WTC11 (cell line): ENCODE measurements at places on chromosomes 3 and 15. TPM values are rescaled to one million over a fixed set of nuclear protein-coding genes. Genes with fewer than 3 reads are reported as not detected.

DNA sequence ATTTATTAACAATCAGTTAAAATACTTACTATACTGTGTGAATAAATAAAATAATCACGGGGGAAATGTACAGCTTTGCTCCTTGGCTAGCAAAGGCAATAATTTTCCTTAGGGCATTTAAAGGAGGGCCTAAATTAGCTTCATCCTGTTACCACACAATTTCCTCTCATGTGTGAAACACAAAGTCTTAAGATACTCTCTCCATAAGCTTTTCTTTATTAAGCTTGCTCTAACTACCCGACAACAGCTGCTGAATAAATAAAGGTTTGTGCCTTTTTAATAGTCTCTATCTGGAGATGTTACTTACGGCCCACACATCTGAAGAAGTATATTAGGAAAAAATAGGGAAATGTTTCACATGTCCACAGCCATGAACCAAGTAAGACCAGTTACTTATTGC is 29.7 kb downstream of the ZNF106 start:
- DNase-seq, result no peak

DNA sequence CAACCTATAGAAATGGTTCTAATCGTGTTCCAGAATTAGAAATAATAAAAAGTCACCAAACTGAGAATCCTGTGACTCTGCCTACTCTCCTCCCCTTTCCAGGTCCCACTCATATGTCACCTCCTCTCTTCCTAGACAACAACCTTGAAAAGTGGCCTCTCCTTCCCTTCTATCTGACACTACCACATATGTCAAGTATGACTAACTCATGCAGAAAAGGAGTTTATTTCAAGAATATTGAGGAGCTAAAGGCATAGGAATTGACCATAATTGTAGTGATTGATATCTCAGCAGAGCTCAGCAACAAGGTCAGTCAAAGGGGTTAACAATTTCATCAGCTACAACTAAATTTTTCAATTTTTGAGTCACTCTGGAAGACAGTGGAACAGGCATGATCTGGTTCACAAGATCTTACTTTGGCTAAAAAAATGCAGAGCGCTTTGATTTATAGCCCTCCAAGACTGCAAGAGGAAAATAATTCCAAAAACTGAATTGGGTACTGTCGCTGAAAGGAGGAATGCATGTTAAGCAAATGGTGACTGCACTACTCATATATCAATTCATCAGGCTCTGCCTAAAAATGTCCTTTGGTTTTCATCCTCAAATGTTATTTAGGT is 160.6 kb upstream of the ARHGEF26 start:
- no peak for DNase-seq

- no peak for DNase-seq
Observed at GRCh38 chr3:144569651-144570050, 598.0 kb downstream of the DIPK2A start.

DNA sequence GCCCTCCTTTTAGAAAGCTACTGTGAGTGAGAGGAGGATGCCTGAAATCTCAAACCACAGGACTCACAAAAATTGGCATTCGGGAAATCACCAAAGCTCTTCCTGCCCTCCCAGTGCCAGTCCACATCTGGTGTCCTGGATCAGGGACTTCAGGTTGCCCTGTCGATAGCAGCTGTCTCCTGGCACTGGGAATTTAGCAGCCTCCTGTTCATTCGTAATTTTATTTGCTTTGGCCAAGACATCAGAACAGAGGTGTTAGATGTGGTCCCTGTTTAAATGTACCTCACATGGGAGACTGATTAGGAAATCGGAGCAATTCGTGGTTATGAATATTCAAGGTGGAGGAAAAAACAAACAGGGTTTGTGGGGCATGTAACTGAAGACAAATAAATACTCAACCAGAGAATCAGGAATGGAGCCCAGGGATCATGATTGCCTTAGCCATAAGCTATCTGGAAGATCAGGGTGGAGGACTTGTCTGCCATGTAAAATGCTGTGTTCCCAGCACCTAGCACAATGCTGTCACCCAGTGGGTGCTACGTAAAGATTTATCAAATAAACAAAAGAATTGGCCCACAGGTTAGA is 265.2 kb upstream of the PROK2 start:
- no peak for DNase-seq

GRCh38 chr3:114439284-114439683 is 145.5 kb downstream of the TIGIT start:
- no peak for DNase-seq

- no peak for DNase-seq
Observed at GRCh38 chr3:194960446-194961032, 274.9 kb downstream of the FAM43A start.

DNA sequence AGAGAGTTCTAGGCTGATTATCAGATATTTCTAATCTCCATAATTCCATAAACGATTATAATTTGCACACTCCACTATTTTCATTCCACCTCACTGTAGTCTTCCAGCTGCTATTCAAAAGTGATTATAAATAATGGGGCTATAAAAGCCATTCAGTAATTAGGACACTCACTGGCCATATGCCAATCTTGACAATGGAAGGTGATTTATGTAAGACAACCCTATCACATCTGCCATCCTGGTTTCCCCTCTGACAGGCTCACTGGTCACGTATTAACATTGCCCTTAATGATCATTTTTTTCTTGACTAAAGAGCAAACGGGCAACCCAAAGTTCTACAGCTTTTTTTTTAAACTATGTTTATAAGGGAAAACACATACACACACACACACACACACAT is 402.4 kb downstream of the MAGI1 start:
- no peak for DNase-seq

DNA sequence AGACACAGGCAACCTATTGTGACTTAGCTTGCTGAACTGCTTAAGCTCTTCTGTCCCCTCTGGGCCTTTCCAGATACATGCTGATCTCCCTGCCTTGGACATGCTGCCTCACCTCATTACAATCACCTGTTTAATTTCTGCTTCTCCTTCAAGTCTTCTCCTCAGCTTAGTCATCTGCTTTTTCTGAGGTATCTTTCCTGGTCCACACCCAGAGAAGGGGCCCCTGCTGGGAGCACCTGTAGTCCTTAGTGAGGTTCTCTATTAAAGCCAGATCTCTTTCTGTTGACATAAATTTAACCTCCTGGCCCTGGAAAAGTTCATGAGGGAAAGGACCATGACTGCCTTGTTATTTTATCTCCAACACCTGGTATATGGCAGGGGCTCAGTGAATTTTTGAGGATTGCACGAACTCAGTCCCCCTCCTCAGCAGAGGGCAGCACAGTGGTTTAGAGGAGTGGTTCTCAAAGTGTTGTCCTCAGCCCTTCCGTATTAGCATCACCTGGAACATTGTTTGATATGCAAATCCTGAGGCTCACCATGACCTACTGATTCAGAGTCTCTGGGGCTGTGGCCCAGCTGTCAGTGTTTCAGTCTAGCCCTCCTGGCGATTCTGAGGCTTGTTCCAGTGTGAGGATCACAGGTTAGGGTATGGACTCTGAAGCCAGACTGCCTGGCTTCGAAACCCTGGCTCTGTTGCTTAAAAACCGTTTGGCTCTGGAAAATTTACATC is 12.7 kb downstream of the COL6A6 start:
- no peak for DNase-seq

DNA sequence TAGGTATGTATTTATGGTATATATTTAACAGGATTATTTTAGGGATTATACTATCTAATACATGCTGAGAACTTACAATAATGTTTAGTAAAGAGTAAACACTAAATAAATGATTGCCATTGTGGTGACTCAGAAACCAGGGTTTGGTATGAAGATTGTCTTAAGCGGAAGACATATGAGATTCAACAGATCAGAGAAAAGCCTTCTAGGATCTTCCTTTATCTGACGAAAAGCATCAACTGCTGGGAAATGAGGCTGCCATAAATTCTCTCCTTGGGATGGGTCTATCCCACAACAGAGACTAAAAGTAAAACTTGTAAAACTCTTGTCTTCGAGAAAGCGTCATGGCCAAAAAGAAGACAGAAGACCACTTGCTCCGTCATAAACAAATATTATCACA is 1352.2 kb upstream of the EPHA6 start:
- no peak for DNase-seq

DNA sequence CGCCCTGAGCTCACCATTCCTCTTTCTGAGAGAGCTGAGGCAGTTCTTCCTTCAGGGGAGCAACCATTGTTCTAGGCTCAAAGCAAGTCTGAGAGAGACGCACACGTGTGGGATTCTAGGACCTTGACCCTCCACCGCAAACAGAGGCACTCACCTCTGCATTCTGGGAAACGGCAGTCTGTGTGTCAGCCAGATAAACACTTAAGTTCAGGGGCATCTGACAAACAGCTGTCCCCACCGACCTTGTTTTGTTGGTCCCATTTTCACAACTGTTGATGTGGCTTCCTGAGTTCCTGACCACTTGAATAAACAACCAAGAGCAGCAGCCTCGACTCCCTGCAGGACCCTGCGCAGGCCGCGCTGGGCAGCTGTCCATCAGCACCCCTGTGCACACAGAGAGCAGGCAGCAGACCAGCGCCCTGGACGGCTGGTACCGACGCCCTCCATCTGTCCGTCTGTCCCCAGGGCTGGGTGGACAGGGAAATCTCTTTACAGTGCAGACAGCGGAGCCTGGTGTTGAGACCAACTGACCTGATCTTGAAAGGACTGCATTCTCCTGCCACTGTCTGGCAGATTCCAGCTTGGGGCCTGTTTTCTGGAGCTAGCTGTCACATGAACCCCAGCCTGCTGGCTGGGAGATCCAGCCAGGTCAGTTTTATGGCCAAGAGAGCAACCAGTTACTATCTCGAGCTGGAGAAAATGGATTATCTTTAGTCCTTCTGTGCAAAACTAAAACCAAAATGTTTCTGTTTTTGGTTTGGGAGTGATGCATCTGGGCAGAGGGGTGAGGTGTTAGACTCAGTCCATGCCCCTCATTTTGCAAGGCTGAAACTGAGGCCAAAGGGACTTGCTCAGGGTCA is 64.2 kb downstream of the FAM43A start:
- no peak for DNase-seq

DNA sequence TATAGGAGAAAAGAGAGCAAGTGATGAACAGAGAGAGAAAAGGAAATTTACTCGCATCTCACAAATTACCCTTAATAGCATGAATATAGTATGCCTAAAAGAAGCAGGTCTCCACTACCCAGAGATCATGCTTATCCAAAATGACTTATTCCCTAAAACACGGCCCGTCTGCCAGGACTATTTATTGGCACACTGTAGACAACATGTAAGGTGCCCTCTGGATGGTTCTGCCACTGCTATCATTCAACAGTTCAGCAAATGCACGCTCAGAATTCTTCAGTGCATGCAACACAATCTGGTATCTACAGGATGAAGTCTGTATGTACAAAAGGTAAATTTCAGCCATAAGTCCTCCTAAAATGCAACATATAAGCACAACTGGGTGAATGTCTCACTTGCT is 465.8 kb downstream of the SHQ1 start:
- no peak for DNase-seq

DNA sequence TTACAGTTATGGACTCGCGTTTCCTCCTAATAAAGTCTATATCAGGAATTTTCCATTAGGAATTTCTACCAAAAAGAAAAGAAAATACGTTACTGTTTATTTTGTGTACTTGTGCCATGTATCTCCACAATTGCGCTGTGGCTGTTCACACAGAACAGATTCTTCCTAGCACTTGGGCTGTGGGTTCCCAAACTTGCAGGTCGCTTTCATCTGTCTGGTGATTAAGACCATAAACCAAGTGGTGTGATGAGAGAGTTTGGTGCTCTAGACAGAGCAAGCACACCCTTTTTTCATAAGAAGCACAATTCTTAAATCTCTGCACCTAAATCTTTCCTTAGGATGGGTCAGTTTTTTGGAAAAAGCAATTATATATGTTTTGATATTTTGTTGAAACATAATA is 203.3 kb downstream of the TP63 start:
- DNase-seq, result no peak

DNA sequence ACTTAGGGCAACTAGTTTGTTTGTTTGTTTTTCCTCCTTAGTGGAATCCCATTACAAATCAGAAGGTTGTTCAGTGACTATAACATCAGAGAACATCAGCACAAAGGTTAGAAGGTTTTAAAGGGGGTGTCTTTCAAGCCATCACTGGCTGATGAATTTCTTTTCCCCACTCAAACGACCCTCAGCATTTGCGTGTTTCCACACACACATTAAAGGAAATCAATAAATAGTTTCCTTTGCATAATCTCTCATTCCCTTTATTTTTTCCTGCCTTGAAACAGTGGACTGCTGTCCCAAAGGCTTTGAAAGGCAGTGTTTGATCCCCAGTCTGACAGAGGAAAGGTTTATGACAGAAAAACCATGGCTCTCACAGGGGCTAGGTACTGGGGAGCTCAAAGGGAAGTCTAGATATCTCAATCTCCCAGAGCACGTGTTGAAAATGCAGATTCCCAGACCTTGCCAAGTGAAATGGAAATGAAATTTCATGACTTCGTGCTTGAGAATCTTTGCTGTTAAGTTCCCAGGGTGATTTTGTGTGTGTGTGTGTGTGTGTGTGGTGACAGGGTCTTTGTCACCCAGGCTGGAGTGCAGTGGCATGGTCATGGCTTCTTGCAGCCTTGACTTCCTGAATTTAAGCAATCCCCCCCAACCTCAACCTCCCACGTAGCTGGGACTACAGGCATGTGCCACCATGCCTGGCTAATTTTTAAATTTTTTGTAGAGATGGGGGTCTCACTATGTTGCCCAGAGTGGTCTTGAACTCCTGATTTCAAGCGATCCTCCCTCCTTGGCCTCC is 2.2 kb upstream of the INTS14 start:
- DNase-seq, result no peak

DNA sequence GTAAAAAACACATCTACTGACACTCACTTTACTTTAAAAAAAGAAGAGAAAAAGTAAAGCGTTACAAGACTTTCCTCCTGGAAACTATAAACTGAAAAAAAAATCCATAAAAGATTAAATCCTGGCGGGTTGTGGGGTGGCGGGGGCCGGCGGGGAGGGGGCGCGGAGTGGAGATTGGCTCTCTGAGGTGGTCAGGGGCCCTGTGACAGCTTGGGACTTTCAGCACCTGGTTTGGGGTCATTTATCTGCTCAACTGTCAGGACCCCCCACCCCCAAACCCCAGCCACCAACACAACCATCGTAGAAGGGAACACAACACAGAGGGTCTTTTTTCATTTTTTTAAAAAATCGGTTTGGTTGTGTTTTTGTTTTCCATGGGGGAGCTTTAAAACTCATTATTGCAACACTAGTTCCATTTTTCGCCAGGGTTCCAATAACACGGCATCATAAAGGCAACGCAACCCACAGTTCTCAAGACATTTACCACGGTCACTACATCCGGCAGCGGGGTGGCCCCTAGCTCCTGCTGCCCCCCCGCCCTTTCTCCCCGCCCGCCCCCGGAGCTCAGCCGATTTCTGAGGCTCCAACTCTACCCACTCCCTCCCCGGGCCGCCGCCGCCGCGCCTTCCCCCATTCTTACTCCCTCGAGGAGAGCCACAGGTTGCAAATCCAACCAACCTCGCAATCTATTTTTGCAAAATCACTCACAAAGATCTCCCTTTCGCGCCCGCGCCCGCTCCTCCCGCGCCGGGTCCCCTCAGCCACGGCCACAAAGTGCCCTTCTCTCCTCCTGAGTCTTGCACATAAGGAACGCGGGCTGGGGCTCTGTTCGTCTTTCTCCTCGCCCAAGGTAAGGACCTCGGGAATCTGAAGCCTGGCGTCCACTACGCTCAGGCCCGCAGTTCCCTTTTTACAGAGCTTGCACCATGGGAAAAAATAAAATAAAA is 1.8 kb downstream of the BCL6 start:
- DNase-seq, result no peak

Gene PAQR5
- 9.4 to 11.5 TPM (median 11.4 TPM) in 3 replicates for total RNA-seq

Gene AP2M1
- total RNA-seq, result 370 to 399 TPM (median 383 TPM) in 3 replicates

Gene ITIH4
- total RNA-seq, result 2.4 to 6.2 TPM (median 3.9 TPM) in 3 replicates

Gene MYH15
- total RNA-seq, result 0.09 to 0.16 TPM (median 0.14 TPM) in 3 replicates

Gene SGO1
- 31.5 to 34.3 TPM (median 32.2 TPM) in 3 replicates for total RNA-seq

Gene SNURF
- total RNA-seq, result 50.8 to 77.2 TPM (median 66.8 TPM) in 3 replicates

Gene NR2E3
- 0.57 to 1.4 TPM (median 0.80 TPM) in 3 replicates for total RNA-seq
